ENCODE measurements at places on chromosomes 16 and 17.

DNA sequence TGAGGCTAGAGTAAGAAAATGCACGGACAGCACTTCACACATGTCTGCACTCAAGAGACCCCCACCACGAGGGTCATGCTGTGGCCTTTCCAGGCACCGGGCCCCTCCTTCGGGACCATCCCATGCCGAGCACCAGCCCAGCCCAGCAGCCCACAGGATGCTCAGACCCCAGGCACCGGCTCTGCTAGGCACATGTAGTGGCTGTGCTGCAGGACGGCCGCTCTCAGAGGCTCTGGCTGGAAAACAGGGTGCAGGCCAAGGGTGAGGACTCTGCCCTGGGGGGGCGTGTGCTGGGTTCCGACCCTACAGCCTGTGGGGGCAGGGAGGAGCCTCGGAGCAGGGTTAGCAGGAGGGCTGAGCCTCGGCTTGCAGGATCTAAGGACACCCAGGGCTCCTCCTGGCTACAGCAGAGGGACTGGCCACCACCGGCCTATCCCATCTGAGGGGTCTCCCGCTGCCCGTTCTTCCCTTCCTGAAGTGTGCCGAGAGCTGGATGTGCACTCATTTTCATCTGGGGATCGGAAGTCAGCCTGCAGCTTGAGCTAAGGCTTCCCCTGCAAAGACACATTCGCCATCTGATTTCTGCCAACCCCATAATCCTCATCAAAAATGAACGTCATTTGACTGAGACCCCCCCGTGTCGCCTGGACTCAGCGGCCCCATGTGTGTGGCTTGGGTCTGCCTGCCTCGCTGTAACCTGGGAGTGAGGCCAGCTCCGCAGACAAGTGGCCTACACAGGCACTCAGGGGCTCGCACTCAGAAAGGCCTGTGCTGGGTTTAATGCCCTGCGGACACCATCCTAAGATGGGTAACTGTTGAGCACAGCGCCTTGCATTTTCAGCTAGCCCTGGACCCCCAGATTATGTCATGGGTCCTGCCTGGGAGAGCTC lies 293.1 kb upstream of the FOXF1 start:
- no peak for DNase-seq

- no peak for DNase-seq
Observed at GRCh38 chr16:75589306-75589705, 23.1 kb downstream of the GABARAPL2 start.

GRCh38 chr16:8798535-8799157 lies 1.0 kb downstream of the PMM2 start:
- no peak for DNase-seq

- no peak for DNase-seq
Observed at GRCh38 chr17:75250009-75250471, 11.4 kb downstream of the GGA3 start.

DNA sequence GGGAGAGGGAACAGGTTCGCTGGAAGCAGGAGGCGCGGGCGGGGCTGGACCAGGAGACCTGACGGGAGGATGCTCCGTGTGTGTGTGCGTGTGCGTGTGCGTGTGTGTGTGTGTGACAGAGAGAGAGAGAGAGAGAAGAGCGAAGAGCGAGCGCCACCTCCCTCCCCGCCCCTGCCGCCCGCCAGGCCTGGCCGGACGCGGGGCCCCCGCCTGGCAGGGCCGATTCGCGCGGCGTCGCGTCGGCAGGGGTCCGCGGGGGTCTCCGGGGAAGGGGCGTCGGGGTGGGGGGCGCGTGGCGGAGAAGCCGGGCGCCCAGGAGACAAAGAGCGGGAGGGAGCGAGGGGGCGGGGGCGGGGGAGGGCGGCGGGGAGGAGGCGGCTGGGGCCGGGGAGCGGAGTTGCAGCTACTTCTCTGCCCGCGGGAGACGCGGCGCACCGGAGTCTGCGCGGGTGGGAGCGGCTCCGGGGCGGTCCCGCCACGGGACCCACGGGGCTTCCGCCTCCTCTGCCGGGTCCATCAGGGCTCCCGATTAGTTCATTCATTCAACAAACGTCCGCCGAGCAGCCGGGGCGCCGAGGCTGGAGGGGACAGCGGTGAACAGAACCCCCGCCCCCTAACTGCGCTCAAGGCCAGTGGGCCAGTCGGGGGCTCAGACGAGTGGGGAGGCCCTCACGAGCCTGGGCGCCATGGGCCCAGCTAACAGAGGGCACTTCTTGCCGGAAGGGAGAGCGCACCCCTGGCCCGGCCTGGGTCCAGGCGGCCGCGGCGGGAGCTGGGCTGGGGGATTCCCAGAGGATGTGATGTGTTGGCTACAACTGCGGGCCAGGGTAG lies at the start of gene SAMD14:
TSS of gene SAMD14 (minus strand) at position 433 of the 831 bp plus-strand sequence. CDS start 5,201 bp downstream, outside the sequence.
- DNase-seq = peak; percentile 15

- DNase-seq = no peak
Observed at GRCh38 chr16:78321620-78322360, 222.3 kb downstream of the WWOX start.

DNA sequence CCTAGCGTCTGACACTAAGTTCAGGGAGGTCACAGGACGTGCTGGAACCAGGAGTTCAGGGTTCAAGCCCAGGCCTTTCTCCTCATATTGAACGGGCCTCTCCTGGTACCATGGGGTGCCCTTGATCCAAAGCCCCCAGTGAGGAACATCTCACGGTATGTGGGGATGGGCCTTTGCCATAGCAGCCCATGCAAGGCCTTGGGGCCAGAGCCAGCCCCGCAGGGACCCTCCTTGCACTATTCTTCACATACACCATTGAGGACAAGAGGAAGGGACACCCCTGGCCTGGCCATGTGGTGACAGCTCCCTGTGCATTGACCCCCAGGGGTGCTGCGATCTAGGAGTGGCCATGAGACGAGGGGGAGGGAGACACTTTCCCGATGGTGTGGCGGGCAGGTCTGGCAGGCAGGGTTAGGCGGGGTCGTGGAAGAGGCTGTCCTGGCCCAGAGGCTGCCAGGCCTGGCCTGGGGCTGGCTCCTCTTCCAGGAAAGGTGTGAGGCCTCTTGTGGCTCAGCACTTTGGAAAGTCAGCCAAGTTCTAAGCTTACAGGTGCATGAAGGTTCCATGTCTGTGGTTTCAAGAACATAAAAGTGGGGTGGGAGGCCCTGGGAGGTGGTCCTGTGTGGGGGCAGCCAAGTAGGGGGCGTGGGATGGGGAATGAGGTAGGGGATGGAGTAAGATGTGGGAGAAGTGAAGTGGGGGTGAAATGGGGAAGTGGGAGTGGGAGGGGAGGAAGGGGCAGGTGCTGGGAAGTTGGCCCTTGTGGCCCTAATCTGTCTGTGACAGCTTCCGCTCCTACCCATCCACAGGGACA lies 88.7 kb upstream of the CBX4 start:
- no peak for DNase-seq

DNA sequence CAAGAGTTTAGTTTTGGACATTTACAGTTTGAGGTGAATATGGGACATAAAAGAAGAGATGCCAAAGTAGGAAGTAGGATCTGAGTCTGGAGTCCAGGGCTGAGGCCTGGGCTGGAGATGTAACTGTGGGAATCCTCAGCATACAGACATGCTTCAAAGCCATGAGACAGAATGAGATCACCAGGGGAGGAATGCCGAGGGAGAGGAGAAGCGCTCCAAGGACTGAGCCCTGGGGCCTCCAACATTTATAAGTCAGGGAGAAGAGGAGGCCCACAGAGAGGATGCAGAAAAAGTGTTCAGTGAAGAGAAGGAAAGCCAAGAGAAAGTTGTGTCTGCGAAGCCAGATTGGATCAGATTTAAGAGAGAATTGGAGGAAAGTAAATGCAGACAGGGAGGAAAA lies 277.5 kb upstream of the MYOCD start:
- no peak for DNase-seq
